Anterior cingulate cortex (tissue), 58 donors: ENCODE measurements at places on chromosomes 3 and 15.

GRCh38 chr3:154977666-154978065, 102.5 kb upstream of the MME start:
- DNase-seq: no peak

DNA sequence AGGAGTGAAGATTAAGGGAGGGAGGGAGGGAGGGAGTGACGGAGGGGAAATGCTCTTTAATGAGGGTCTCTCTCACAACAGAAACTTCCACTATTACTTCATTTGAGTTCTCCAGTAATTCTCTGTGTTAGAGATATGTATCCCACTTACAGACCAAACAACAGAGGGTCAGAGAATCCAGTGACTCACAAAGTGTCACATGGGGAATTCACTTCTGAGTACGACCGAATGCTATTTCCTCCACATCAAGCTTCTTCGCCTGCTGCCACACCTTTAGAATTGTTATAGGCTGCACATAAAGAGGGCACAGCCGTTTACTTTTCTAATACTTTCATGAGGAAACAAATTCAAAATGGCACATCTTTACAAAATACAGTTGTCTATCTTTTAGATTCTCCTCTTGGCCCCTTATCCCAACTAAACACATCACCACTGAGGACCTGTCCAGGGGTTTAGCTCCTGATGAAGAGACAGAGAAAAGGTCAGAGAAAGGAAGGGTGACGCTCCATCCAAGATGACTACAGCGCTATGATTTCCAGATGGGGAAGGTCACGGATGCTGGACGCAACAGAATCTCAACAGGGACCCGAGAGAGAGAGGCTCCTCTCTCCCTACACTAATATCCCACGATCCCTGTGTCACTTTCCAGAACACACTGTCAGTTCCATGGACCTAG, 119.0 kb downstream of the XXYLT1 start:
- DNase-seq: no peak

- no peak for DNase-seq
These were observed 17.6 kb downstream of the ACAD11 start for GRCh38 chr3:132641837-132642538.

DNA sequence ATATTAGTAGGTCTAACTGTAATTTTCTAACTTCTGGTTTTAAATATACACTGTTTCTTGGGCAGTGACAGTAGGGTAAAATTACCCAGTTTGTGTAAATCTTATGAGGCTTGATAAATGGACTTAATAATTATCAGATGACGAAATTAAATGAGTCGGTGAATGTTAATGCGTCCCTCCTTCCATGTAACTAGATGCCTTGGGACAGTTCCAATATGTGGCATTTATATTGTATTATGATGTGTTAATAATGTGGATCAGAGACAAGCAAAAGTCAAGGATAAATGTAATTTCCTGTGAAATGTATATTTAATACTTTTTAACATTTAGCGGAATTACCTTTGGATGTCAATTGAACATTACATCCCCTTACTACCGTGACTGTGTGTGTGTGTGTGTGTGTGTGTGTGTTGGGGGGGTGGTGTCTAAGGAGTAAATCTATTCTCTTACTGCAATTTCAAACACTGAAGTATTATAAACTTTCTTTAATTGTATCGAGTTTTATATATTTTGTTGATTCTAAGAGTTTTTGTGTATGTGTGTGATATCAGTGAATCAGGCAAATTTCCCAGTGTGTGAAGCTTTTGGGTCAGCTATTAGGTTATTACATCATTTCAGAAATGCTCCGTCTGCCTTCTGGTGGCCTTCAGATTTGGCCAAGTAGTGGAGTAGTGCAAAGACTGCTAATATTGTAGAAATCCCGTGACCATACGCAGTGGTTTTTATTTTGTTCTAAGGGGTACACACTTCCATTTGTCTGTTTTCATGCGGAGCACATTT, 50.1 kb downstream of the CNTN4 start:
- no peak for DNase-seq

GRCh38 chr3:30201715-30202114, 404.7 kb upstream of the TGFBR2 start:
- DNase-seq: no peak

DNA sequence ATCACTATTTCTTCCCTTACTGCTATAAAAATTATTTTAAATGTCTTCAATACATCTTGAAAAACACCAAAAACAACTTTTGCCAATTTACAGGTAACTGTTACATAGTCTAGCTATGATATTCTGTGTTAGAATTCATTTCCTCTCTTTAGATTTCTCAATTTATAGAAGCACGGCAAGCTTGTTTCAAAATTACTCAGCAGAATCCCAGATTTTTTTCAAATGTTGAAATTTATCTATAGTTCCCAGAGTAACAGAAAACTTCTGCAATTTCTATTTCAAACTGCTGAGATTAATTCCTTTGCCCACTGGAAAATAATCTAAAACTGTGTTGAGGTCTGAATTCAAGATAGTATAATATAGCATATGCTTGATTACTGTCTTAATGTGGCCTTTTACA, 41.2 kb downstream of the CCPG1 start:
- DNase-seq: no peak

GRCh38 chr3:187979564-187979963, 174.4 kb upstream of the LPP start:
- no peak for DNase-seq

DNA sequence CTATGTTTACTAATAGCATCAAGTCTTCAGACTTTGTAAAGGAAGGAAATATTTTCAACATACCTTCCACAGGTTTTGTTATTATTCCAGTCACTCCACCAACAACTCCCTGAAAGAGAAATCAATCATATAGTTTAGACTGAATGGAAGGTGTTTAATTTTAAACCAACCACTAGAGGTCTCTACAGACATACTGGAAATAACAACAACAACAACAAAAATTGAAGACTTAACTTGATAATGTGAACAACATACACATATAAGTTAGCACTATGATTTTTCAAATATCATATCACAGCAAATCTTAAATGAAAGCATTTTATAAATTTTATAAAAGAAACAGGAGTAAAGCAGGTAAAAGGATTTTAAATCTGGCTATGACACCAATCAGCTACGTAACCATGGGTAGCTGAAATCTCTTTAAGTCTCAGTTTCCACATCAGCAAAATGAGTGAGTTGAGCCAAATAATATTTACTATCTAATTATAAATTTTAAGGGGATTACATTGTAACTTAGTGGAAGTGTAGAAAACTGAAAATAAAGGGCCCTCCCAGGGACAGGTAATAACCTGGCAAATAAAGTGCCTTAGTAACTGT, 188.2 kb downstream of the VPS13C start:
- no peak for DNase-seq

DNA sequence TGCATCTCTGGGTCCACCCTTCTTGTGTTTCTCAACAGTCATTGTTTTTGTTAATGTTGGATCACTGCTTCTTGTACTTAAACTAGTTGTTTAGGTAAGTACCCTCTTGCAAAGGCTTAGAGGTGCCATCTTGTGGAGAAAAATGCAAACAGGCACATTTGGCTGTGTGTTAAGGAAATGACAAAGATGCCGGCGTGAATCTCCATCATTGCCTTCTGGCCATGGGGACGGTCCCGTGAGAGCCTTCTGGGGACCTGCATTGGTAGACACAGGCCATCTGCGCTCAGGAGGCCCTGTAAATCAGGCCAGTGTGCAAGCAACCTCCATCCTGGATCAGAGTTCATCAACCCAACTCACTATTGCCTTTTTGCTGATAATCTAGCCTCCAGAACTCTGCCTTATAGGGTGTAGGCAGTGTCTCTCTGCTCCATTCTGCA, 158.6 kb upstream of the NR2E3 start:
- no peak for DNase-seq

DNA sequence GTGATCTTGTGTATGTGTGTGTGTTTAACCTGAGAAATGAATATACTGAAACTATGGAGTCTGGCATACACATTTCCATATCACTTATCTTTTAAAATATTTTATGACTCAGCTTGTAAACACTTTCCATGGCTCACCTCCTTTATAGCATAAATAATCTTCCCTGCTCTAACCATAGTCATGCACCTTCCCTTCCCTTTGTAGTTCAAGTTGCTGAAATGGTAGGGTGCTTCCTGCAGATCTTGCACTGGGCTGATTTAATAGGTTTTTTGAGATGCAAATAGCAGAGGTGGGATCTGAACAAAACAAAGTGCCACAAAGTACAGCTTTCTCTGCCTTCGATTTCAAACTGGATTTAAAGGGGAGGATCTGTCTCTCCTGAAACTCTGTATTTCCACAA, 712.7 kb upstream of the LMCD1 start:
- no peak for DNase-seq

DNA sequence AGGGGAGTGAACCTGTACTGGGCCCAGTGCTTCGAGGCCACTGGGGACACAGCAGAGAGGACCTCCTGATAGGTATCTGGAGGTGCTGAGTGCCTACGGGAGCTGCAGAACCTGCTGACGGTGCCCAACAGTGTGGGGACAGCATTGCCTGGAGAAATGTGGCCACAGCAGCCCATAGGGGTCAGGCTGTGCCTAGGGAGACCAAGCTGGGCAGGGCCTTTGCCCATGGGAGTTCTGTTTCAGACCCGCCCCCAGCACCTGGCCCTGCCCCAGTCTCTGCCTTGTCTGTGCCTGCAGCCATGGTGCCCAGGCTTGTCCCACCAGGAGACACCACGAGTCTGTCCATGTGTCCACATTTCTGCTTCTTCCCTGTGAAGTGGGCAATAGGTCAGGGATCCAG, 15.3 kb upstream of the RPL32 start:
- no peak for DNase-seq

- no peak for DNase-seq
These were observed 631.3 kb downstream of the FOXP1 start for GRCh38 chr3:70952033-70952747.

DNA sequence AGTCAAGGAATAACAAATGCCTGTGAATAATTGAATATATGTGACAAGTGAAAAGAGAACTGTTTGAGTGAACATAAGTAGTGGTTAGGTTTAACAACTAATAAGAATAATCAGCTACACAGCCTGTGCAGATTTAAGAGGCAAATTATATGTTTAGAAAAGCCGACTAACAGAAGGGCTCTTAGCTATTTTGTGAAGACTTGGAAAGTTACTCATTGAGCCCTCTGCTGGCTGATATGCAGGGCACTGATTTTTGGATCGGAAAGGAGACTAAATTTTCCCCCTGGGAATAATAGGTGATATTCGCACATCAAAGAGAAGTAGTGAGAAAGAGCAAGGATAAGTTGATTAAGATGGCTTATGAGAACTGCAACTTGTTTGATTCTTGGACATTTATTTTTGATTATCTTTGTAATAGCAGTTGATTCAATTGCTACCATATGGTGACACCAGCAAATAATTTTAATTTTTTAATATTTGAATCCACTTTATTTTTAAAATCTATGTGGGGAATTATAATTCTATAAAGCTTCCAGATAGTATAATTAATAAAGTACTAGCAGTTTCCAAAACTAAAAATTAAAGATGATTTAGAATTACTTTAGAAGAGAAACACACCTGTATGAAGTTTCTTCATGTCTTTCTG, 156.2 kb downstream of the NLGN1 start:
- no peak for DNase-seq

DNA sequence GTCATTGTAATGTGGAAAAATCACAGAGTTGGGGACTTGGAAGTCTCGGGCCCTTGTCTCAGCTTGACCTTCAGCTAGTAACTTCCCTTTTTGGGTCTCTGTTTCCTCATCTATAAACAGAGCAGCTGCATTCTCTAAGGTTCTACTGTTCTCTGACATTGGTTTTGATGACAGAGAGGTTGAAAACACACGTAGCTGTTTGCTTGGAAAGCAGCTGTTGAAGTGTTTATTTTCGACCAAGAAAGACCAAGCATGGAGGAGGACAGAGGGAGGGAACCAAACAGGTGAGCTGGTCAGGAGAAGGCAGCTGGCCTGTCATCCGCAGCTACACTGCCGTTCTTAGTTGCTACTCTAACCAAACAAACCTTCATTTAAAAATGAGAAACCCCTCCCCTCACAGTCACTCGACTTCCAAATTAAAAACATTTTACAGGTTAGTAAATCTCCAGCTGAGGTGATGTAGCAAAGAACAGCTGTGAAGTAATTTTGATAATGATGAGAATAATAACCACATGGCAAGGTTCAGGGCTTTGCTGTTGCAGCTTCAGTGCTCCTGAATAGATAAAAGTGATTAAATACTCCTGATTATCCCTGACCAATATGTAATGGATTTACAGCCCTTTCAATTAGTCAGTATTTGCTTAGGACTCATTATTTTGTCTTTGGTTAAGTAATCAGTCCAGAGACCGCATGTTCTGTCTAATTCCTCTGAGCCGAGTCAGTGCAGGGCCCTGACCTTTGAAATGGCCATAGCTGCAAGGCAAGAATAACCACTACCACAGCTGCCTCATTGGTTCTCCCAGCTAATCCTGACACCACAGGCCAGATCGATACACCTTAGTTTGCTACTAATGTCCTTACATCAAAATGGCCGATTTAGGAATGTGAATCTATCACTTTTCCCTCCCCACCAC, 65.3 kb downstream of the MEIS2 start:
- no peak for DNase-seq

DNA sequence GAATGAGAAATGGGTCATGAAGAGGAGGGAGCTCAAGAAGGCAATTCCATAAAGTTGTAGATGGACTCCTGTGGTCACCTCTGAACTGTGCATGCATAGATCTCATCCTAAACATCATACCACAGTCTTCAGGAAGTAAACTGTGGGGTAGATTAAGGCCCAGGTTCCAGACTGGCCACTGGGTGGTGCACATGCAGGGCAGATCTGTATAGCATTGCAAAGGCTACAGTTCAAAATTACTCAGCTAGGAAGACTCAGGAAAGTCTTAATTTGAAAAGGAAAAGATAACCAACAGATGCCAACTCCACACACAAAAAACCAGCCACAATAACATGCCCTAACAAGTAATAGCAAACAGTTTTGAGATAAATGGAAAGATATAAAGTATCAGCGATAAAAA, 20.3 kb downstream of the KY start:
- DNase-seq: no peak
